Stomach (tissue), 19 donors: ENCODE measurements at places on chromosomes 3 and 15. TPM values are rescaled to one million over a fixed set of nuclear protein-coding genes. Genes with fewer than 3 reads are reported as not detected.

USP13 gene
- total RNA-seq = 10.3 TPM

- no peak for DNase-seq
These were observed 896.9 kb downstream of the IGSF11 start for GRCh38 chr3:118137778-118138177.

DNA sequence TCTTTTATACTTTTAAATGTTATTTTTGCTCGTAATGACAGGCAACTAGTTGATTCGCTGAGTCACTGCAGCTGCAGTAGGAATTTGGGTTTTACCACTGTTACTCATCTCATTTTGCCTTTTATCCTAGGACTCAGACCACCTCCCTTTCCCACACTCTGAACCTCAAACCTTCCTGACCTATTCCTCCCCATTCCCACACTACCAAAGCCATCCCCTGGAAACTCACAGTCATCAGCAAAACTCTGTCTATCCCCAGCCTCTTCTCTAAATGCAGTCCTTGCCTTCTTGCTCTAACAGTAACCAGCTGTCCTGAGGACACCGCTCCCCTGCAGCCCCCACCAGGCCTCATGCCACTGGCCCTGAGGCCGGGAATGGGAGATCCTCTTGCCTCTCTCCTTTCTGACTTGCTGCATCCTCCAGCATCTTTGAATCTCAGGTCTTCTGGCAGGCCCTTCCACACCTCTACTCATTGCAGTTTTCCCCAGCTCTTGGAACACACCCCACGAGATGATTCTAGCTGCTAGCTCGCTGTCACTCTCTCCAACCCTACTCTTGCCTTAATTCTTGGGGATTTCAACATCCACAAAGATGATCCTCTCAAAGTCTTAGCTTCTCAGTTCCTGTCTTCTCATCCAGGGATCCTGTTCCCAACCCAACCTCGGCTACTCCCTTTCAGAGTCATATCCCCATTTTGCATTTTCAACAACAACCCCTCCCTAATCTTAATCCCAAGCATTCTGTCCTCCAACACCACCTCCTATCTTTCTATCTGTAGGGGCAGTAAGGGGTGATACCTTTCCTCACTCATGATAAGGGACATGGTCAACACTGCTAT lies 55.9 kb upstream of the C3orf80 start:
- DNase-seq = no peak

- peak; percentile 74 for DNase-seq
These were observed 8.5 kb downstream of the LIPC start for GRCh38 chr15:58440158-58440910.
